NCI-H2171 treated with DMSO at 0.1 percent for 48 hours (cell line): ENCODE measurements at places on chromosomes 16 and 17.

DNA sequence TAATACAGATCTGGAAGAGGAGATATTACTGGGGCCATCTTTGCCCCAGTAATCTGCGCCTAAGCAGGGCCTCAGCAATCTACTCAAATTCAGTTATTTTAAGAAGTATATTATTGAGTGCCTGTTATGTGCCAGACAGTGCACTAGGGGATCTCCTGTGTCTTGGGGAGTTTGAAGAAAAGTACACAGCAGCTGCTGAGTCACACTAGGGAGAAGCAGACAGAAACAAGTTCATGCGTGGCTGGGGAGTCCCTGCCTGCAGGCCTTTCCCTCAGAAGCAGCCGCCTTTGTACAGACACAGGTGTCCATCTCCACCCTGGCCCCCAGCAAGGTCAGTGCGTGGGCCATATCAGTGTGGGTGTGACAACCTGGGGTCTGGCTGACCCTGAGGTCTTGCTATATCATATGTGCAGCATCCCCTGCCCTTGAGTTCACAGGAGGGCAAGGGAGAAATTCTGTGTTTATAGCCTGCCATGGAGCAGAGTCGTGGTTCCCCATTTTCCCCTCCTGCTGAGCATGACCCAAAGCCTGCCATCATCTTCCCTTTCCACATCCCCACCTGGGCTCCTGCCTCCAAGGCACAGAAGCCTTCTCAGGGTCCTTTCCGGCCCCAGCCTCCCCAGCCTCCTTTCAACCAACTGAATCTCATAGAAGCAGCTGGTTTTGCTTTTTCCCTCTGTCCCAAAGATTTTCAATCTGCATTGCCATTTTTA, 229.9 kb upstream of the SDK2 start:
- DNase-seq = no peak

DNA sequence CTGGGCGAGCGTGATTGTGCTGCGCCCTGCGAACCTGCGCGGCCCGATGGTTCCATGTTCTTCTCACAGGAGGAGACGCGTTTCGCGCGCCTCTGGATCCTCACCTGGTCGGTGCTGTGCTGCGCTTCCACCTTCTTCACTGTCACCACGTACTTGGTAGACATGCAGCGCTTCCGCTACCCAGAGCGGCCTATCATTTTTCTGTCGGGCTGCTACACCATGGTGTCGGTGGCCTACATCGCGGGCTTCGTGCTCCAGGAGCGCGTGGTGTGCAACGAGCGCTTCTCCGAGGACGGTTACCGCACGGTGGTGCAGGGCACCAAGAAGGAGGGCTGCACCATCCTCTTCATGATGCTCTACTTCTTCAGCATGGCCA, 1.0 kb downstream of the FZD2 start:
- DNase-seq = no peak

GRCh38 chr17:2214047-2214928, 89.3 kb downstream of the SMG6 start:
- no peak for DNase-seq

- no peak for DNase-seq
Measured at GRCh38 chr17:28917465-28917864, 14.6 kb upstream of the DHRS13 start.

DNA sequence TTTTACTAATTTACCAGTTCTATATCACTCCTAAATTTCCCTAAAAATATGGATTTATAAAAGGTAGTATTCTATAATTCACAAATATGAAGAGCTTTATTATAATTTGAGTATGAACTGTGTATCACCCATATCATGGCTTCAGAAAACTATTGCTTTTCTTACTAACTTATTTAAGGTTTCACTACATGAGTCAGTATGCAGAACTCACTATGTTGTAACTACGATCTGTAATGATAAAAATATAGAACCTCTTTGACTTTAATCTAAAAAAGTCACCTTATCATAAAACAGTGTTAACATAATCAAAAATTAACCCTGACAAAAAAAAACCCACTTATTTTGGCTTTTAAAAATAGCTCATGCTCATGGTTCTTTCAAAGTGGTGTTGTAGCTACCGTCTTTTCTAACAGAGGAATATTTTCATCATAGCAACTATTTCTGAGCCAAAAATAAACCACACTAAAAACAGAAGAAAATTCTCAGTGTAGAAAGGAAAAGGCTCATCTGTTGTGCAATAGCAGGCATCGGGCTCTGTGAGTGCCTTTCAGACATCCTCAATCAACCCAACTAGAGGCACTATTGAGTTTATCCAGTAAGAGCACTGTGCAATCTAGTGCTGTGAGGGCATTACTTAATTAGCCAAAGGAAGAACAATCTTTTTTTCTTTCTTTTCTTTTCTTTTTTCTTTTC, 42.1 kb downstream of the ITGAM start:
- no peak for DNase-seq

DNA sequence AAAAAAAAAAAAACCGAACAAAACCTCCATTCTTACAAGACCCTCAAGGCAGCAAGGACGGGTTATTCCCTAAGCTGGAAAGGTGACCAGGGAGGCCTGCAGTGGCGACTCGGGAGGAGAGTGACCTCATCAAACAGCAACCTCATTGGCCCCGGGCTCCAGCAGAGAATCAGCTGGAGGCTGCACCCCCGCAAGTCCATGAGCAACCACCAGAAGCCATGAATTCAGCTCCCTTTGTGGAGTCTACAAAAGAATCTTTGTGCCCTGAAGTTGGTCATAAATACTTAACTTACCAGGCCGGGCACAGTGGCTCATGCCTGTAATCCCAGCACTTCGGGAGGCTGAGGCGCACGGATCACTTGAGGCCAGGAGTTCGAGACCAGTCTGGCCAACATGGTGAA, 80.9 kb upstream of the CREBBP start:
- DNase-seq = no peak

DNA sequence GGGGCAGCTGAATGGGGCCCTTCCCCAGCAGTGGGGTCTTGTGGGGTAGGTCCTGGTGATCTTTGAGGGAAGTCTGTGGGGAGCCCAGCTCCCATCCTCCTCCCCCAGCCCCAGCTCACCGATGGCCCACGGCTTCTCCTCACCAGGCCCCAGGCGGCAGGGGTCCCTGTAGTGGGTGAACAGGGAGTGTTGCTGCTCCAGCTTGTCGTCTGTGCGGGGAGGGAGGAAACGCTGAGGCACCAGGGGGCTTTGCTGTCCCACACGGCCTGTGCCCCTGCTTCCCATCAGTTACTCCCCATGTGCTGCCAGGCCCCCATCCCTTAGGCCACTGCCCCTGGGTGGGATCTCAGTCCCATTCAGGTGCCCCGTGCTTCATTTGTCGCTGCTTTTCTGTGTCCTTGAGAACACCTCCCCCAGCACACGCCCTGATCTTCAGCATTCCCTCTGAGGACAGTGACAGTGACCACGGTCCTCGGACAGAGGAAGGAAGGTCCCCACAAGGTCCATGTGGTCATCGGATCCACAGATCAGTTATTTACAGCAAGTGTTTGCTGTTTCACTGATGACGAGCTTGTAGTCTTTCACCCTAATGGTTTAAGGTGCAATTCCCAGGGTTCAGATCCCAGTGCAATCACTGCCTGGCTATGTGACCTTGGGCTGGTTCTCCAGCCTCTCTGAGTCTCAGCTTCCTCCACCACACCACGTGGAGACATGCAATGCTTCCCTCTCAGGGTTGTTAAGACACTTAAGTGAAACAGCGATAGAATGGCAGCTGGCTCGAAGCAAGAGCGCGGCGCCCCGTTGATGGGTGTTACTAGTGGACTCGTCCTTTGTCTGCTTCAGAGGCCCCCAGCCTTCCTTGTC, 53.1 kb downstream of the PRMT7 start:
- no peak for DNase-seq

- no peak for DNase-seq
Measured at GRCh38 chr16:67593288-67593687, 31.0 kb downstream of the CTCF start.

- DNase-seq = no peak
Measured at GRCh38 chr17:5804251-5804650, 219.9 kb upstream of the NLRP1 start.

DNA sequence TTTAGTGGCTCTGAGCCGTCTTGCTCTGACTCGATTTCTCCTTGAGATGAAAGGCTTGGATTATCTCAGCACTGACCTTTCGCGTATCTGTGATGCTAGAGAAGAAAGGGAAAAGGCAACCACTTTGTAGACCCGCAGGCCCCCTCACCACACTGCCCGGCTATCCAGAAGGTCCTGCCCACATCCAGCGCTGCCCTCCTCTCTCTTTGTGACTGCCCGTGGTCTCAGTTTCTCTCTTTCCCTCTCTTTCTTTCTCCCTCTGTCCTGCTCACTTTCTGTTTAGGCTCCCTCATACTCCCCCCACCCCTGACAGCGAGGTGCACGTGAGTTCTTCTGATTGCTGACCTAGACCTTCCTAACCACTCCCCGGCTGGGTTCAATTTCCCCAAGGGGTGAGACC, 12.8 kb upstream of the TBX21 start:
- no peak for DNase-seq

- DNase-seq = no peak
Measured at GRCh38 chr16:59545721-59546120, 811.6 kb upstream of the GOT2 start.

GRCh38 chr16:70465999-70466804, 11.8 kb downstream of the FCSK start:
- DNase-seq = no peak

DNA sequence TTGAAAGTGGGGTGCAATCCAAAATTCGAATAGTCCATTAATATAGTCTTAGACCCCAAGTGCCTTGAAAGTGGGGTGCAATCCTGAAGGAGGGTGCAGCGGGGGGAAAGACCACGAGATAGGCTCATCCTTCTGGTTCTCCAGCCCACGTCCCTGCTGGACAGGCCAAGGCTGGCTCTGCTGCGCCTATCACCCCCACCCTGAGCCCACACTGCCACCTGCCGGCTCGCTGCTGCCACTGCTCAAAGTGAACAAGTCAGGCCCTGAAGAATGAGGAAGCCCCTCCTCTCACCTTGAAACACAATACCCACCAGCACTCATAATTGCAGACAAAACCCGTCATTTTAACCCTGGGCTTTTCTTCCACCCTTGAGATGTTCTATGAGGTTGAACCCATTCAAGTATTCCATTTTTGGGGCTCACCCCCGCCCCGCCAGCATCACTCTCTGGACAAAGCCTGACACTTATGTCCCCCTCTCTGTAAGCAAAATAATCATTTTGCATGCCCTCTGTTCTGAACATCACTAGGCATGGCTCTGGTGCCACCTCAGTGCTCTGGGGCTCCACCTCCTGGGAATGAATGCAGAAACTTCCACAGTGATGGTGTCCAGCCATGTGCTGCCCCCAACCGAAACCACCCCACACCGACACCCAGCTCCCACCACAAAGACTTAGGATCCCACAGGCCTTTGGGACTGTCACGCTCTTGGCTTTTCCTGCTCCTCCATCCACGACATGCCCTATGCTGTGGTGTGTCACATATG, 56.8 kb downstream of the BEAN1 start:
- peak; percentile 71 for DNase-seq

- DNase-seq = no peak
Measured at GRCh38 chr17:5211458-5211857, 19.8 kb upstream of the ZNF594 start.

DNA sequence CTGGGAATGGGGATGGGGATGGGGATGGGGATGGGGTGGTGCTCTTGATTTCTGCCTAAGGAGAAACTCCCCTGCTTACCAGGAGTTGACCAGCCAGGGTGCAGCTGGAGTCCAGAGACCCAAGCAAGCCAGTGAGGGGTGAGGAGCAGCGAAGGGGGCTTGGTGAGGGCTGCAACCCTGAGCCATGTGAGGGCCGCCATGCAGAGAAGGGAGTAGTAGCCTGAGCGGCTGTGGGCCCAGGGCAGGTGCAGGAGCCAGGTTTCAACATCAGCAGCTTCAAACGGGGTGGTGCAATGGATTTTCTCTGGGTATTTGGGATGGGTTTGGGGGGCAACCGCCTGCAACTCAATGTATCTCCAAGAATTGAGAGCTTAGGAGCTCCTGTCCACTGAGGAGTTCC, 35.2 kb downstream of the COX4I1 start:
- DNase-seq = no peak
